ENCODE measurements at places on chromosomes 13 and 19. TPM values are rescaled to one million over a fixed set of nuclear protein-coding genes. Genes with fewer than 3 reads are reported as not detected.

Gene ZNF677
- total RNA-seq: 10.3 TPM

Gene C5AR1
- total RNA-seq: not detected

Gene ZNF723
- total RNA-seq: not detected

Gene PLEKHA4
- 6.8 TPM for total RNA-seq

Gene SIGLEC11
- total RNA-seq: not detected

Gene ZNF700
- total RNA-seq: 5.9 TPM
